ENCODE measurements at places on chromosomes 2 and 18. TPM values are rescaled to one million over a fixed set of nuclear protein-coding genes. Genes with fewer than 3 reads are reported as not detected.
A peak's percentile ranks its signal among the peaks of the same experiment; 100 is the strongest.

DNA sequence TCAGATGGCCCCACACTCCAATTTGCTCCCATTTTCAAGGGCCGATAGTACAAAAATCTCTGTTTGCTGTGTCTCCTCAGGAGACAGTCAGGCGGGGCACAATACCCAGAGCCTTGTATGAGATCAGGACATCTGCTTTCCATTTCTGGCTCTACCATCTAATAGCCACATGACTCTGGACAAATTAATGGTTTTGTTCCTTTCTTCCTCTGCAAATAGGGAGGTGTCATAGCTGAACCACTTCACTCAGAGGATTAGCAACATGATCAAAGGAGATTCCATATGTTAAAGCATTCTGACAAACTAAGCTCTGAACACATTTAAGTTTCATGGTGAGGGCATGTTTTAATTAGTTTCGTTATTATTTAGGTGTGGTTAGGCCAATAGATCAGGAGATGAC lies 602.1 kb upstream of the SYT4 start:
- DNase-seq = no peak

DNA sequence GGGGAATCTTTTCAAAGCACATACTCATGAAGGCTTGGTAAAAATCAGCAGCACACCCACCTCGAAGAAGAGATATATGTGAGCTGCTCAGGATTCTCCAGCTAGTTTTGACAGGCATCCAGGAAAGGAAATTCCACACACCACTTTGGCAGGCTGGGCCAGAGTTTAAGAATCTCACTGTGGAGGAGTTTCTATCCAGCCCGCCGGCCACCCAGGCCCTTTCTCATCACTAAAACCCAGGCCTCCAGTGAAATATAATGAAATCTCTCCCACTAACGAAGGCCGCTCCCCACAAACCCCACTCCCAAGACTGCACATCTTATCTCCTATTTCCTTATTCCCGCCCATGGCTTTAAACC lies 202.0 kb downstream of the GLI2 start:
- peak; percentile 77 for DNase-seq

GRCh38 chr2:94861308-94862152 lies 9.7 kb upstream of the TEKT4 start:
- no peak for DNase-seq

DNA sequence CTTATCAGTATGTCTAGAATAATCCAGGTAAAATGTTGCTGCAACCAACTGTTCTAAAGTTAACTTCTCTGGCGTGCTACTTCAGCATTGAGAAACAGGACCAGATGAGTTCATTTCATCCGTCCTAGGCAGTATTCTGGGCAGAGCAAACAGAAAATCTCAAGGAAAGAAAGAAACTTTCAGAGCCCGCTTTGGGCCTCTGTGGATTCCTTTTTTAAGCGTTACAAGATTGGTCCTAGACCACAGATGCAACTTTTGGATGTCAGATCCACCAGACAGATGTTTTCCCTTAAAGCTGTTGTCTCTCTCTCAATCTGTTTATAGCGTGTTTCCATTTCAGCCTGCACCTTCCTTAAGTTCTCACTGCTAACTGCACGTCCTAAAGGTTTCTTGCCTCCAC lies 75.0 kb downstream of the BCL2 start:
- peak; percentile 80 for DNase-seq

- DNase-seq = no peak
These were observed 31.0 kb upstream of the WDSUB1 start for GRCh38 chr2:159317392-159318088.

- DNase-seq = no peak
These were observed 6.5 kb downstream of the TMEM17 start for GRCh38 chr2:62499430-62500060.

PLEKHH2 gene
- polyA plus RNA-seq = 5.6 TPM
